Effector CD8-positive, alpha-beta T cell (primary cell): ENCODE measurements at places on chromosomes 12 and 14.

DNA sequence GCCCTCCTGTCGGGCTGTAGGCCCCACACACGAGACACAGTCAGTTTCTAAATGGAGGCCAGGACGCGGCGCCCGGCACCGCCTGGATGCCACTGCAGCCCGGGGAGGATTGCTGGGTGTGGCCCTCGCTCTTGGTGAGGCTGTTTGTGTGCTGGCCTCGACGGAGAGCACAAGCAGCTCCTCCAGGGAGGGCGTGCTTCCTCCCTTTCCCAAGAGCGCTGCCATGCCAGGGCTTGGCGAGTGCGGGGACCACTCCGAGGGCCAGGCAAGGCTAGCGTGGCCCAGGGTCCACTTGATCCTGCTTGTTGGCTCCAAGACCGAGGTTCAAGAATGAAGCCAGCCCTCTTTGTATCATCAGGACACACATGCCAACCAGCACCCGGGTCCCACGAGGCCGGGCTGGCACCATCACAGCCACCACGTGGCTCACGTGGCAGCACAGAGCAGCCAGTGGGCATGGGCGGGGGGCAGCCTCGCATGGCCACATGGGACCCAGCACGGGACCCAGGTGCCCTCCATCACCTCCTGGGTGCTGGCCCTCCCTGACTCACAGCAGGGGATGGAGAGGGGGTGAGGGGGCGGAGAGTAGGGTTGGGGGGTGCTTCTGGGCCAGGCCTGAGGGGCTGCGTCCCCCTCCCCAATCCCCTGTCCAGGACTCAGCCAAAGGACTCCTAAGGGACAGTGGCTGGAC lies 71.2 kb downstream of the NOC4L start:
- DNase-seq, result no peak

DNA sequence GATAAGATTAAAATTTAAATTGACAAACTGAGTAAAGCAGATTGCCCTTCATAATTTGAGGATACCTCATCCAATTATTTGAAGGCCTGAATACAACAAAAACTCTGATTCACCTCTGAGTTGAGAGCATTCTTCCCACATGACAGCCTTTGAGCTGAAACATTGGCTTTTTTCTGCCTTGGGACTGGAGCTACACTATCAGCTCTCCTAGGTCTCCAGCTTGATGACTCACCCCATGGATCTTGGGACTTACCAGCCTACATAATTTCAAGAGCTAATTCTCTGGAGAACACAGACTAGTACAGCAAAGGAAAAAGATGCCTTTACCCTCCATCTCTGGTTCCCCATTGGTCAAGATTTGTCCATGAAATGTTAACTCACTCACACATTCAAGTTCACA lies 555.1 kb downstream of the FOXG1 start:
- DNase-seq, result no peak

DNA sequence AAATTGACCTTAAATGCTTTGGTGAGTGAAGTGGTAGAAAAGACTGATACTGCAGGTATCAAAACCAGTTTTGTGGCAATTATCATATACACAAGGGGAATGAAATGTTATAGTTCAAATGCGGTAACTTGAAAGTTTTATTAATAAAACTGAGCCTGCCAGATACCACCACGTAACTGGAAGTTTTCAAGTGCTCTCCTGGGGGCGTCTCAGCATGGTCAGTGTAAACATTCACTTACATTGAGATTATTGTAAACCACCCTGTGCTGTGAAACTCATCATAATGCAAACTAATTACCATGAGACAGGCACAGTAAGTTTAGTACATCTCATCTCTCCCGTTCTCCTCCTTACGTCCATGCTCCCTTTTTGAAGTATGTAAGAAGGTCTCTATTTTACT lies 280.7 kb upstream of the FAR2 start:
- DNase-seq, result no peak

DNA sequence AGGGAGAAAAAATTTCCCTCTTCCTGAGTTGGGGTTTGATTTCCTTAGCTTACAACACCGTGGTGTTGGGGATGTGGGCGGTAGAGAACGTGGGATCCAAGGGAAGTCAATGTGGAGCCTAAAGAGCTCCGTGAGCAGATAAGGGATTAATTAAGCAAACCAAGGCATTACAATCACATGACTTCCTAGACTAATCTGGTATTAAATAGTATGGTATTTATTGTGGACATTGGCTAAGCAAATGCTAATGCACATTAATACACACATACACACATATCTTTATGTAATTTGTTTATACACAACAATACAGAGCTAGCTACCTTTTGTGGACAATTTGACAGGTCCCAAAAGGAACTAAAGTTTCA lies 791 bp upstream of the RNF41 start:
- DNase-seq, result no peak

- DNase-seq, result no peak
Measured at GRCh38 chr12:19695244-19696098, 256.2 kb downstream of the AEBP2 start.

GRCh38 chr12:94277426-94278000 lies 129.1 kb downstream of the PLXNC1 start:
- DNase-seq, result no peak

GRCh38 chr14:96088481-96088880 lies 49.3 kb downstream of the C14orf132 start:
- DNase-seq, result no peak

DNA sequence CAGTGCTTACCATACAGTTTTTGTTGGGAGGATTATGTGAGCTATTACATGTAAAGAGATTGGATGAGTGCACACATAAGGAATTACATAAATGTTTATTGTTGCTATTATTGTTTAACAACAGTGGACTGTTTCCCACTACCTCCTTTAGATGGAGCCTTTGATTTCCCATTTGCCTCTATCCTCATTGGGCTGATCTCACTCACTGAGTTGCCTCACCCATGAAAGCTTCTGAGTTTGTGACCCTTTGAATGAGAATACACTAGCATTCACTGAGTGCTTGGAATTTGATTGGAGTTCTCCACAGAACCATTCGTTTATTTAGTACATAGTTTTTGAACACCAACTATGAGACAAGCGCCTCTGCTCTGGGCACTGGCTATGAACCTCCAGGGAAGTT lies 121.0 kb downstream of the HELB start:
- no peak for DNase-seq

DNA sequence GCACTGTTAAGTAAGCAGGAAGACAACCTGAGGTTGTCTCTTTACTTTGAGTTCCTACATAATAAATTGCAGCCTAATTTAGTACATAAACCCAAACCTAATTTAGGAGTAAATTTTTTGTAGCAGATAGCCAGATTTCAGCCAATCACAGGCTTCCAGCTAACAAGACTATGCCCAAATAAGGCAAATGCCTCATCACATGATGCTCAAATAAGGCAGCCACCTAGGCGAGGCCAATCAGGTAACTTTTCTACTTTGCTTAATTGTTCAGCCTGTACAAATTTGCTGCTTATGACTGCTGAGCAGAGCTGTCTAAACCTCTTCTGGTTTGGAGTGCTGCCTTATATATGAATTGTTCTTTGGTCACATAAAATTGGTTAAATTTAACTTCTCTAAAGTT lies 1118.7 kb upstream of the TMEM132C start:
- no peak for DNase-seq

DNA sequence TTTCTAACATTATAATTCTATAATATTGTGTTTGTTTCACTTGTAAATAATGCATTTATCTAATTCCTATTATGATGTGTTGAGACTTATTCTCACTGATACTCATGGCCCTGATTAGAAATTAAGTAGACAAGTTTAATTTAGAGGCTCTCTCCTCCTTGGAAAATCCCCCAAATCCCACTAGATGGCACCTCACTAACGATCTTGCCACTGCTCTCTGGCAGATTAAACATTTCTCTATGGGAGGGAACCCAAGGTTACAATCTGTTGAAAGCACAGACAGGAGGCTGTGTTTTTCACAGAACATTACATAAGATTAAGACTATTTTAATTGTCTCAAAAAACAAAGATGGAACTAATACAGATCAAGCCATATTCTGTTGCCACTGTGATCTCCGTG lies 318.7 kb downstream of the LRFN5 start:
- DNase-seq, result no peak

DNA sequence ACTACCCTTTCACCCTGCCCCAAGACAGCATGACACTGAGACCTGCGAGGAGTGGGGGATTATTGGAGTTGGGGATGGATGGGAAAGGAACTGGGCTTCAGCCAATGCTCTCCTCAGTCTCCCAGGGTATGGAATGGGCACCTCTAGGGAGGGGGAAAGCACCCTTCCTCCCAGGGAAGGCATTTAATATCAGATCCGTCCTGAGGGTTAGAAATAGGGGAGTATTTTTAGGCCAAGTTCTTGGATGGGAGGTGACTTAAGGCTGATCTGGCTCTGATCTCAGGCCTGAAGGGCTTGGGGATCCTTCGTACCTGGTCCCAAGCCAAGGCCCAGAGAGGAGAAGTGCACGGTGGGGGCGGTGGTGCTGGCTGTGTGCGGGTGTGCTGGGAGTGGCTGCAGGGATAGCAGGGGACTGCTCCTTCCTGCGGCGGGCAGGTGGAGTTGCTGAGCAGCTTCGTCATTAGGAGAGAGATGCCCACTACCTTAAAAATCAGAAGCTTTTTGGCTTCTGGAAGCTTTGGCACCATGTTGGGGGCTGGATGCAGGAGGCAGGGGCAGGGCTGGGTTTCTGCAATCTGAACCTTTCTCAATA lies 7.0 kb upstream of the CEBPE start:
- DNase-seq, result no peak

DNA sequence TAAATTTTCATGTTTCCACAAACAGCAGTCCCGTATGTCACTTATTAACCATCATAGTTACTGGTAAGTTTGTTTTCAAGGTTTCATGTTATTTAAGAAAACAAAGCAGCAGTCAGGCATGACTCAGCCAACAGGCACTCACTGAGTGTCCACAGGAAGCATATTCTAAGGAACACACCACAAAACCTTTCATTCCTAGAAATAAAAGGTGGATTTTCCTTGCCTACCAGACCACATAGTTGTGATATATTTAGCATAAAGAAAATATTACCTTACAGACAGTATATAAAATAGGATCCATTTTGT lies 143.3 kb upstream of the AVPR1A start:
- DNase-seq, result no peak

- DNase-seq, result no peak
Measured at GRCh38 chr12:66663611-66664010, 15.3 kb downstream of the GRIP1 start.

DNA sequence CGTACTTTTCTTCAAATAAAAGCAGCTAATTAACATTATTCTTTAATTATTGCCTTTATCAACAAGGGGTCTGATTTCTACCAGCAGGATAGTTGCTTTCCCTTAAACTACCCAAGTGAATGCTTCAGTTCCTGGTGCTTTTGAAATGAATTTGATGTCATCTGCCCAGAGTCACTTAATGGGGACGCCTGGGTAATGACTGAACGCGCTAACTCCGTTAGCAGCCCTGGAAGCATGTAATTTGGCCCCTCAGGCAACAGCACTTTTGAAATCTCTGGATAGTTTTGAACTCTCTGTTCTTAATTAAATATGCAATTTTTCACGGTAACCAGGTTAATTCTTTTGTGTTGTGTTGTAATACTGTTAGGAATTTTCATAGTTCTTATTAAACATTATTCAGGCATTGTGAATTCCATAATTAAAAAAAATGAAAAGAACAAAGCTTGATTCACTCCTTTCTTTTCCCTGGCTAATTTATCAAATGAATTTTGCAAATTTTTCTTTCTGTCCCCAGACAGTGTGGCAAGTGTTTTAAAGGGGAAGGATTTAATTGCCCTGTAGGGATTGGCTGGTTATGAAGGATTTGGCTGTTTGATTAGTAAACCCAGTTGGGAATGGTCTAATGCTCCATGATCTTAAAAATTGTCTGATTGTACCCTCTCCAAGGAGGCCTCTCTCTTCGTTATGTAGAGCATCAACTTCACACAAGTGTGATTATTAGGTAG lies 137.5 kb upstream of the MYL2 start:
- DNase-seq, result no peak

GRCh38 chr14:26925876-26926584 lies 328.2 kb upstream of the NOVA1 start:
- no peak for DNase-seq

GRCh38 chr14:58297412-58297761 lies 968 bp upstream of the ARID4A start:
- no peak for DNase-seq

DNA sequence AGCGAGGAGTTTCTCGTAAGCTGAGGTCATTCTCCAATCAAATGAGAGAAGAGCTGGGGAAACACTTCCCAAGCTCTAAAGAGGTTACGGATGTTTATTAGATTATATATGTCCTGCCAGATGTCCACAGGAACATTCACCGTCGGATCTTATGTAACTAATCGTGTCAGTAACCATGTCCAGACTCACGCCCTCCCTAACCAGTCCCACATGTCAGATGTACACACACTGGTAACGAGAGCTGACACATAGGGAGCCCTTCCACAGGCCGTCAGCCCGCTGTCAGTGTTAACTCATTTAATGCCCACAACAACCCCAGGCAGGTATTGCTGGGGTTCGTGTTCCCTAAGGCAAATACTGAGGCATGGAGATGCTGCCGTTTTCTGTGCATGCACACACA lies 223.7 kb upstream of the RTL1 start:
- no peak for DNase-seq

DNA sequence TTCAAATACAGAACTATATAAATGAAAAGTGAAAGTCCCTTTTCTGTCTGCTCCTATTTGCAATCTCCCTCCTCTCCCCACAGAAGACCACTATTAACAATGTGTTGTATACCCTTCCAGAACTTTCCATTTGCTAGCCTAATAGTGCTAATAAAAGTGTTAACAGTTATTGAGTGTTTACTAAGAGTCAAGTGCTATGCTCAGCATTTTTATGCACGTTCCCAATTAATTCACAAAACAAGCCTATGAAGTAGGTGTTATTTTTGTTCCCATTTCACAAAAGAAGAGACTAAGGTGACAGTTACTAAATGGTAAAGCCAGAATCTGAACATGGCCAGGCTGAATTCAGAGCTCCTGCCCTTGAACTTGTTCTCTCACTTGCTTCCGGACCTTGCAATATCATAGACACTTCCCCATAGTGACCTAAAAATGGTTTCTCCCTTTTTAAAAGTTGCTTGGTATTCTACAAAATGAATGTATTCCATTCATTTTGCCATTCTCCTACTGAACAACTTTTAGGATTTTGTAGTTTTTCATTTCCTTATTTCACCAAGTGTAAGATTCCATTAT lies 1.6 kb upstream of the PRKAB1 start:
- no peak for DNase-seq

DNA sequence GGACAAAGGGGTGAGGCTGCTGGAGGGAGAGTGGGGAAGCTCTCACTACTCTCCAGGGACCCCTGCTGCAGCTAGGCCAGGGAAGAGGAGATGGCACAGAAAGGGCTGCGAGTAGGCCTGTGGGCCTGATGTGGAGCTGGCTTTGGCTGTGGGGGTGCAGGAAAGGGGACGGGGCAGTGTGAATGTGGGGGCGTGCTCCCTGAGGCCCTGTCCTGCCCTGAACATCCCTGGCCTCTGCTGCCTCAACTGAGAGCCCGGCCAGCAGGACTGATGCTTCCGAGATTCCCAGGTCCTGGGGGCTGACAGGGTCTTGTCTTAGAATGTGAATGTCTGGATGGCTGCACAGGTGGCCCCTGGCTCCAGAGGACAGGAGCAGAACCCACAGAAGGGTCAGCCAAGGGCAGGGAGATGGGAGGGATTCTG lies 64.2 kb downstream of the CHGA start:
- DNase-seq, result no peak

- DNase-seq, result no peak
Measured at GRCh38 chr12:89352242-89352491, 134 bp downstream of the DUSP6 start.
